Right renal pelvis (tissue), 4 donors: ENCODE measurements at places on chromosomes 7 and 10. TPM values are rescaled to one million over a fixed set of nuclear protein-coding genes. Genes with fewer than 3 reads are reported as not detected.

- no peak for DNase-seq
Observed at GRCh38 chr7:93301736-93302135, 69.6 kb downstream of the VPS50 start.

DNA sequence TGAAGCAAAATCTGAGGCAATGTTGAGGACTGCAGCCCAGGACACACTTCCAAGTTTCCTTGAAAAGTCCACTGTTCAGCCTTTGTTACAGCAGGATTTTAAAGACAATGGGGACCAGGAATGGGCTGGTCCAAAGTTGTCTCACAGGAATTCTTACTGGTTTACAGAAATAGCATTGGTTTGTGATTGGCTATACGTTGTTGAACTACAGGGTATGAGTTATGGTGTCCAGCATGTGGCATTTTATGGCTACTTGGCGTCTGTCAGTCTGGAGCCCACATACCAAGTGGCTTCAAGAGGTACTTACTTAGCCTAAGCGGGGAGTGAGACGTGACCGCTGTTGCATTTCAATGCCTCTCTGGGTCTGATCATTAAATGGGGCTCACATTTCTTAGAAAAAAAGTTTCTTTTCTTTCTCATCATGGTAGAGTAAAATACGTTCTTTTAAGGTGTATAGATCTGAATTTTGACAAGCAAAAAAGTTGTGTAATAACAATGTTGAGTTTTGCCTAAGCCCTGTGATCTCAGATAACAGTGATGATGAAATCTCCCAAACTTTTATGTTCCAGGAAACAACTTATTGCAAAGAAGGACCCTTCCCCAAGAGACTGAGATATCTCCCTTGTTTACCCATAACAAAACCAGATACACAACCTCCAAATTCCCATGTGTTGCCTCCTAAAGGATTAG, 100.0 kb upstream of the TRIM24 start:
- no peak for DNase-seq

- DNase-seq = no peak
Observed at GRCh38 chr10:102267748-102268147, 22.4 kb downstream of the GBF1 start.

MAGI2 gene
- polyA plus RNA-seq = 38.8 TPM

GRCh38 chr10:30783939-30784501, 154.5 kb upstream of the LYZL2 start:
- peak; percentile 73 for DNase-seq

GRCh38 chr7:125661677-125662076, 732.1 kb upstream of the POT1 start:
- no peak for DNase-seq

DNA sequence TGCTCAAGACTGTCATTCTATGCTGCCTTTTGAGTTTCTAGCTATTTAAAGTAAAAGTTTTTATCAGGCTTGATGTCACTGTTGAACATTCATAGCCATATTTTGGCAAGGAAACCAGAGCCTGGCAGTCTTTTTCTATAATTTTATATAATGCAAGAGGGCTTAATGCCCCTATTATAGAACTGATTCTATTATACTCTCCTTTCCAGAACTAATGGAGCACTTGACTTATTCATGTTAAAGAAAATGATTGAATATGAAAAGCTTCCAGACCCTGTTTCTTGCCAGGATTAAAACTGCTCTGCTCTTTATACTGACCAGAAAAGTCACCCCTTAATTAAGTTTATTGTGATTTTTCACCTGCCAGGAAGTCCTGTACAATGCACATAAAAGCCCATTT, 337.6 kb upstream of the CHRM2 start:
- DNase-seq = no peak

DNA sequence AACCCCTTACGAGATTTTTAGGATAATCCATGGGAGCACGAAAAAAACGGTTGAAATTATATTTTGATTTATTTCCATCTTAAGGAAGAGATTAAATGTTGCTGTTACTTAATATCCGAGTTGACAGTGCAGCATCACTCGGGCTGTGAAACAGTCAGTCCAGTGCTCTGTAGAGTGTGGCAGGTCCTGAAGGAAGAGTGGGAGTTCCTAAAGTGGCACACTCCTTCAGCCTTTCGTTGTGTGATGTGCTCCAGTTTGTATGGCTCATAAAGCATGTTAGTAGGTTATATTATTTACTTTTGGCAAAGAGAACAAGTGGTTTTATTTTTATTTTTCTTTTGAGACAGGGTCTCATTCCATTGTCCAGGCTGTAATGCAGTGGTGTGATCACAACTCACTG, 358.3 kb downstream of the AUTS2 start:
- DNase-seq = no peak

DNA sequence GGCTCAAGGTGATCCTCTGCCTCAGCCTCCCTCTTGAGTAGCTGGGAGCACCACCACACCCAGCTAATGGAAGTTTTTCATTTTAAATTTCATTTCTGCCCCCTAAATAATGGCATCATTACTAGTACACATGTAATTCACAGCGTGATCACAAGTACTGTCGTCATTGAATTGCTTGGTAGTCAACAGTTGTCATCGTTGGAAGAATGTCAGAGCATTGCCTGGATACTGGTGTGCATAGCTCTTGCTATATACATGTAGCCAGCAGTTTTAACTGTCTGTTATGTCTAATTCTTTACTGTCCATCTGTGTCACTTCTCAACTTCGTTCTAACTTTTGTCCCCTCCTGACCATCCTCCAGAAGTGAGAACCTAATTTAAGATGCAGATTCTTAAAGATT, 62.1 kb downstream of the CRPPA start:
- DNase-seq = no peak

TSPAN33 gene
- 64.4 TPM for polyA plus RNA-seq

ZNF736 gene
- 12.8 TPM for polyA plus RNA-seq

DNA sequence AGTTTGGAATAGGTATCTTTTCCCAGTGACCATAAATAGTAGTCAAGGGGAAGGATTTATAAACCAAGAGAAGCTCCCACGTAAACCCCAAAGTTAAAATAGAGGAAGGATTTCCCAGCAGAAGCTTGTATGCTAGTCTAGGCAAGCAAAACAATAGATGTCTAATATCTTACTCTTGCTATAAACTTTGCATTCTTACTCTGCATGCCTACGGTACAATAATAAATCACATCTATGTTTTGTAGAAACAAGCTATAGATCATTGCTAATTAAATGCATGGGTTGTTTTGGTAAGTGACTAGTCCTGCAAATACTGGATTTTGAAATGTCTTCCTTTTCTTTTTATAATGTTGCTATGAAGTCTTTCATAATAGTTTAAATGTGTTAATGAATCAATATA, 585.5 kb downstream of the INHBA start:
- no peak for DNase-seq

CLEC2L gene
- polyA plus RNA-seq = 1.4 TPM

DNA sequence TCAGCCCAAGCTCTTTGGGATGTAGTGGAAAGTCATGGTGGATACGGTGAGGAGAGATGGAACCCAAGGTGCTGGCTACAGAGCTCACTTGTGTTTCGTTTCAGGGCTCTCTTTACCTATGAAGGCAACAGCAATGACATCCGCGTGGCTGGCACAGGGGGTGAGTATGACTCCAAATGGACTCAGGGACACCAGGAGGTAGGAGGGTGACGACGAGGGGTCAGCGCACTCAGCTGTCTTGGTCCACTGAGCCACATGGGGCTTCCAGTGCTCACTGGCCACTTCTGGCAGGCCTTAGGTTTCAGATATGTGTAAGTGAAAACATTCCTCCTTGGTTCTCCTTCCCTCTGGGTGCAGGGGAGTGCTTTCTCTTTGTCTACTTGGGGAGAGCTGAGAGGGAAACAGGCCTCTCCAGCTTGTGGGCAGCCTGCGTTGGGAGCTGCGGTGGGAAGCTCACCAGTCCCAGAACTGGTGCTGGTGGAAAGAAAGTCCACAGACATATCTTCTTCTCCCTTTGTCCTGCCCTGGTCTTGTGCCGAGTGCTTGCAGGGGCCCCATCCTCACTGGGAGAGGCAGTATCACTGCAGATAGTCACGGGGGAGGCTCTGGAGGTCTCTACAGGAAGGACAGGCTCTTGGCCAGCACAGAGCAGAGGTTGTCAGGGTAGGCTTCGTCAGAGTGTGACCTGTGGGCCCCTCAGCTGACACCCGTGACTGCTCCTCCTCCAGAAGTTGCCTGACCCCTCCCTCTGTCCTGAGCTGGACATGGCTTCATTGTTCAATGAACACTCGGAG, 5.8 kb downstream of the DBNL start:
- DNase-seq = no peak
